ENCODE measurements at places on chromosomes 11 and 22.

GRCh38 chr11:119776031-119776636 is 47.1 kb upstream of the NECTIN1 start:
- no peak for DNase-seq

GRCh38 chr11:68043349-68044144 is 4.7 kb downstream of the TCIRG1 start:
- DNase-seq, result no peak

GRCh38 chr11:11608783-11609232 is 13.0 kb downstream of the GALNT18 start:
- DNase-seq, result peak; percentile 60

- DNase-seq, result no peak
Observed at GRCh38 chr11:114285599-114285998, 10.6 kb upstream of the NNMT start.

GRCh38 chr11:1221848-1222311 is 986 bp upstream of the MUC5B start:
- DNase-seq, result no peak

DNA sequence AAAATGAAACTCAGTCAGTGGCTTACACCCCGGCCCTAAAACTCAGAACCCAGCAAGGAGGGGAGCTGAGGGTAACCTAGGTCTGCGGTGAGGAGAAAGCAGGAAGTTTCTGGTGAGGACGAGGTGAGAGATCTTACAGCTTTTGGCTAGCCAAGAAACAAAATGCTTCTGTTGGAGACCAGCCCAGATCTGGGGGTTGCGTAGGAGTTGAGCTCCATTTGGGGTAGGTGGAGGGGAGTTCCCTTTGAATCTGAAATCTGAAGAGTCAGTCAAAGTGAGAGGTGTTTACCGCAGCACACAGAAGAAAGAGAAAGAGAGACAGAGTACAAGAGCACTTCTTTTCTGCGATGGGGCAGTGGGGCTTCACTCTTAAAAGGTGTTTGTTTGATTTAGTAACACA is 29.6 kb downstream of the EHF start:
- DNase-seq, result no peak

DNA sequence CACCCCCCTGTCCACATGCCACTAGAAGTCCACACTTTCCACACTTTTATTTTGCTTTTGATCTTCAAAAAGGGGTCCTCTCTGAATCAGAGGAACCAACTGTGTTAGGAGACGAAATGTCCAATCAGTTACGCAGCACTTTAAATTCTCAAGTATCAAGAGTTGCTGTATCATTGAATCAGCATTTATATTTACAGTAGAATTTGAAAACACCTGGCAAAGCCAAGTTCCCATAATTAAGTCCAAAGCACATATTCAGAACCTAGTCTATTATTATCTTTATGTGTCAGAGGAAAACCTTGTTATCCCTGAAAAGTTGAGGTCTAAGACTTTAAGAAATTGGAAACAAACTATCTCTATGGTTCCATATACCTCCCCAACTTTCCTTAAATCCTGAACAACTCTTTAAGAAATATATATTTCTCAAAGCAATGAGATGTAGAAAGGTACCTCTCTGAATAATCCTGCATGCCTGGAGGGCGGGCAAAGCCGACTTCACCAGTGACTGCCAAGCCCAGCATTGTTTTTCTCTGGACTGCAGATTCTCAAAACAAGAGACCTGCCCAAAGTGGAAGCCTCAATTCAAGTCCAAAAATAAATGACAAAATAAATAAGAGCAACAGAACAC is 75.9 kb upstream of the ARFGAP3 start:
- DNase-seq, result no peak

GRCh38 chr11:119486016-119486415 is 63.0 kb upstream of the THY1 start:
- no peak for DNase-seq

GRCh38 chr22:39294571-39295468 is 24.6 kb downstream of the RPL3 start:
- DNase-seq, result no peak

GRCh38 chr22:24025475-24025874 is 14.4 kb downstream of the CABIN1 start:
- no peak for DNase-seq

DNA sequence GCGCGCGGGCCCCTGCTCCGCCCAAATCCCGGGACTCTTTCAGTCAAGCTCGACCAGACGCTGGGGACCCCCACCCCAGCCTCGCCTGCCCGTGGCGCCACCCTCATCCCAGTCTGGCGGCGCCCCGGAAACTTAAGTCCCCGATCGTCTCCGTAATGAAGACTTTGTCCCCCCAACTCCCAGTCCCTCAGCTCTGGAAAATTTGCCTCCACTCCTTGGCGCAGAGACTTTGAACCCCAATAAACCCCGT is 348 bp downstream of the PLCB3 start:
- no peak for DNase-seq

GRCh38 chr22:24466716-24467328 is 28.3 kb upstream of the UPB1 start:
- DNase-seq, result no peak

GRCh38 chr11:20032577-20033260 is 127.6 kb downstream of the DBX1 start:
- no peak for DNase-seq

DNA sequence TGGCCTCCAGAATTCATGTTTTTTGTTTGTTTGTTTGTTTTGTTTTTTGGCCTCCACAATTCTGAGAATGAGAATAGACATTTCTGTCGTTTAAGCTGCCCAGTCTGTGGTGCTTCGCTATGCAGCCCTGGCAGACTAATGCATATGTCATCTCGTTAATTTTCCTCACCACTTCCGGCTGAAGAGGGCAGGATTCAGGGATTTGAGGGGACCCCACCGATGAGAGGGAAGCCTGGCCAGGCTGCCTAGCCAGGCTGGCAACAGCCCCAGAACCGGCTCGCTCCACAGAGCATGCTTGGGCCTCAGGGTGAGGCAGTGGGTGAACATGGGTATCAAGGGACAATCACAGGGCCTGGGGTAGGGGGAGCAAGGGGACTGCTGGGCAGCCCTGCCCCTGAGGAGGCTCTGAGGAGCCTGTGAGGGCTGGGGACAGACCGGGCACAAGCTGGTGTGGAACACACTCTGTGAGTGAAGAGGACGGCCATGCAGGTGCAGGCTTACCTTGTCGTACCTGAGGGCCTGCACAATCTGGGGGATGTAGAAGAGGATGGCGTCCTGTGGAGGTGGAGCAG is 47.8 kb upstream of the SERPIND1 start:
- DNase-seq, result no peak

- DNase-seq, result no peak
Observed at GRCh38 chr11:119160151-119160550, 8.4 kb upstream of the NLRX1 start.

DNA sequence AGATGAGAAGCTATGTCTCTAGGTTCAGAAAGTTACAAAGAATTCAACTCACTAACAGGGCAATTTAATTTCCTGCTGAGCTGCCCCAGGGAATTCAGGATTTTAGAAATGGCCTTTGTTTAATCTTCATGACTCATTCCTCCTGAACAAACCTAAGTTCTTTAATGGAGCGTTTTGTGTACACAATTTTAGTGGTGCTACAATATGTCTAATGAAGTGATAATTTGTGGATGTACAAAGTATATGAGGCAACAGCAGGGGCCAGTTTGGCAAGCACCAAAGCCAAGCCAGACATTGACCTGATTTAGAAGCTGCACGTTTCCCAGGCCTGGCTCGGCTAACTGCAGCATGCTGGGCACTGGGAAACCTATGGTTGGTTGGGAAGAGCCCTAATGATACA is 34.4 kb upstream of the HEPHL1 start:
- peak; percentile 95 for DNase-seq

DNA sequence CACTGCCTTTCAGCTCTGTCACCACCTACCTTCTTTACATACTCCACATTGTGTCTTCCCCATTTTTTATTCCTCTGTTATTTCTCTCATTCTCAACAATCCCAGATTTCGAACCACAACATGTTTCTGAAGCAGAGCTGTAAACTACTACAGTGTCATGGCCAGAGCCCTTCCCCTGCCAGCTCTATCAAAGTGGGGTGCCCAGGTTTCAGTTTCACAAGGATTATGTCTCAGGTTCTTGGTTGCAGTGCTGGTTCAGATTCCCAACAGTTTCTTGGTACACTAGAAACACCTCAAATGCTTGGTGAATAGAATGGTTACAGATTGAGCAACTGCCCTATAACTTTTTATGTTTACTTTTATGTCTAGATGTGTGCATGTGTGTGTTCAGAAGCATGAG is 172.7 kb upstream of the MTNR1B start:
- DNase-seq, result no peak

DNA sequence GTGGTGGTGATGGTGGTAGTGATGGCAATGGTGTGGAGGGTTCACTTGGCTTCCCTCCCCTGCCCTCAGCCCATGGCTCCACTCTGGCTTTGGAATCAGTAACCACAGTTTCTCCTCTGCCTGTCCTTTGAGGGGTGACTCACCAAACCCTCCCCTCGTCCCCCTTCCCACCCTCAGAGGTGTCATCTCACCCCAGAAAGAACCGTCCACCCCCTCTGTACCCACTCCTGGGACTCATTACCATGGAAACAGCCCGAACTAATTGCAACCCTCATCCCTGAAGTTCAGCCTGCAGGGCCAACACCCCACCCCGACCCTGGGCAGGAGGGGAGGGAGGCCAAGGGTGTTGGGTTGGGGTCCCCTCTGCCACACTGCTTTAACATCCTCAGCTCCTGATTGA is 26.6 kb downstream of the PHLDB1 start:
- no peak for DNase-seq

DNA sequence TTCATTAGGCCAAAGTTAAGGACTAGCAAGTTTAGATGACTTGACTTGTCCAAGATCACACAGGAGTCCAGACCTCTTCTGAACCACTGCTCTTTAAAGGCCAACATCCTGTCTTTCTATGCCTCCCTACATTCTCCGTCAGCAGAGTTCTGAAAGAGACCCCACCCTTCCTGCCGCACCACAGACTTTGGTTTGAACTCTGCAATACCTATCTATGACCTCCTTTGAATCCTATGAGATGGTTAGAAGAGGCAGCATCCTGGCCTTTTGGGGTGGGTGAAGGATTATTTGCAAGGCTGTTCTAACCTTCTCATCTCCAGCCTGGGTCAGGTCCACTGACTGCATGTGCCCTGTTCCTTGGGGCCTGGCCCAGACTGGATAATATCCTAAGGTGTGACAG is 4.3 kb upstream of the RRM1 start:
- no peak for DNase-seq

DNA sequence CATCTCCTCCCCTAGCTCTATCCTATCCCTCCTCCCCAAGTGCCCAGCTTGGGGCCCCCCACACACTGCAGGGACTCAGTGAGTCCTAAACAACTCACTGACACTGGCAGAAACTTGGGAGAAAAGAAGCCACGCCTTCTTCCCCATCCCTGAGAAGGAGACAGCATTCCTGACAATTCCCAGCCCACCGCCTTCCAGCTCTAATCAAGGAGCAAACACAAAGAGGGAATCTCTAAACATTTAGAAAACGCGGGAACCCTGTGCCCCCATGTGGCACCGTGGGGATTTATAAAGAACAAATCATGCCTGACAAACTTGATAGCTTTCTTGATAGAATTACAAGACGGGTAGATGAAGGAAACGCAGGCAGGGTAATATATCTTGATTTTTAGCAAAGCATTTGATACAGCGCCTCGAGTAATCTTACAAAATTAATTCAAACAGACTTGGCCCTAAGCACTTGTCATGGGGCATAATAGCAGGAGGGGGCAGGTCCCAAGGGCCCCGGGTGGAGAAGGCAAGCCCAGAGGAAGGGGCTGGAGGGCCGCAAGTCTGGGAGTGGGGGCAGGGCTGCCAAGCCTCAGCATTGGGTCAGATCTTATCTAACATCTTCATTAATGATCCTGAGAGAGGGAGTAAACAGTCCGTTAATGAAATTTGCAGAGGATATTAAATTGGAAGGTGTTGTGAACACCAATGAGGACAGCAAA is 4.5 kb downstream of the CHST1 start:
- no peak for DNase-seq

GRCh38 chr11:15143855-15144254 is 29.1 kb downstream of the INSC start:
- DNase-seq, result no peak

DNA sequence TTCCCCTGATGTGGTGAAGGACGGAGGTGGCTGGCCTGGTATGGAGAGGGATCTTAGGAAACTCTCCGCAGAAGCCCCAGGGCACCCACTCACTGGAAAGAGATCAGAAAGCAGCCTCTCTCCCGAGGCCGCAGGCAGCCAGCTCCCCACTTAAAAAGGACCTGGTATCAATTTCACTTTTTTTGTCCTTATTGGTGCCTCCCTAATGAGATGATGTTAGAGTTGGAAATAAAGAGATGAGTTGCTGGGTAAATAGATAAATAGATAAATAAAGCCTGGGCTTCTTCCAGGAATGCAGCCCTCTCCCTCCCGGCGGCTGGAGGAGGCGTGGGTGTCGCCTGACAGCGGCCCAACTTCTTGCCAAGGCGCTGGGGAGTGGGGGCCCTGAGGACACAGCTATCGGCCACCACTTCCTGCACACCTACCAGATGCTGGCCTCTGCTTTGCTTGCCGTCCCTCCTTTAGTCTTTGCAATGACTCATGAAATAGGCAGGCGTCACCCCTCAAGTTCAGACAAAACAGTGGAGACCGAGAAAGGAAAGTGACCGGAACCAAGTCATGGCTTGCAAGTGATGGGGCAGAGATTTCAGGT is 42.9 kb downstream of the LINC01488 start:
- DNase-seq, result no peak

DNA sequence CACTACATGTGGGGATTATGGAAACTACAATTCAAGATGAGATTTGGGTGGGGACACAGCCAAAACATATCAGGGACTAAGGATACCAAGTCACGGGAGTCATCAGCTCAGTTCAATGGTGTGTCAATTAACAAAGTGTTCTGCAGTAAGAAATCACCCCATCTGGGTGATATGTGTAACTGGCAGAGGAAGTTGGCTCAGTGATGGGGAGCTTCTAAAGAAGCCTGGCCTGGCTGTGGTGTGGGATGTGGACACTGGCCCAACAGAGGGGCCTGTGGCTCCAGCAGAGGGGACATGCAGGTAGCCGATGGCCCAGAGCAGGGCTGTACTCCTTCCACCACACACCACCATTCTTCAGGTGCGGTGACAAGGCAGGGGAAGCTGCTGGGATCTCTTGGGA is 31.6 kb downstream of the RPS6KA4 start:
- no peak for DNase-seq

GRCh38 chr11:86722006-86722405 is 49.6 kb upstream of the ME3 start:
- DNase-seq, result no peak

DNA sequence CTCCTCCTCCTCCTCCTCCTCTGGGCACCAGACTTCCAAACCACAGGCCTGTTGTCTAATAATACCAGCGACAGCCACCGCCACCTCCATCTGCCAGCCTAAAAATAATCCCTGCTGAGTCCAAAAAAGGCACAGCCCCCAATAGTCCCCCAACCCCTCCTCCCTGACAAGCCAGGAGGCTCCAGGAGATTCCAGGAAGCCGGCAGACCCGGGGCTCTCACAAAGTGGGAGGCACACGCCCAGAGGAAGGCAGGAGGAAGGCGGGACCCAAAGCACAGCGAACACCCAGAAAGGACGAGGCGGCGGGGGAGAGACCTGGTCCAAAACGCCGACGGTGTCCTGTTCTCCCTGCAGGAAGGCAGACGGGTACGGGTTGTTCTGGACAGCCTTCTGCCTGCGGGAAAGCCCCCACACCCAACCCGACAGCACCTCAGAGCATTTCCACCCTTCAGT is 5.9 kb downstream of the IGSF9B start:
- no peak for DNase-seq
